ENCODE measurements at places on chromosomes 5 and 9.

GRCh38 chr5:55407059-55407684 is 99.4 kb downstream of the MTREX start:
- DNase-seq: no peak

GRCh38 chr5:160023908-160024630 is 15.1 kb downstream of the TTC1 start:
- DNase-seq: no peak

GRCh38 chr5:142915813-142916424 is 145.7 kb downstream of the ARHGAP26 start:
- DNase-seq: peak; percentile 25

GRCh38 chr9:77769246-77769645 is 121.1 kb upstream of the GNA14 start:
- no peak for DNase-seq

- no peak for DNase-seq
These were observed 288.7 kb downstream of the ZSWIM6 start for GRCh38 chr5:61620699-61621182.

DNA sequence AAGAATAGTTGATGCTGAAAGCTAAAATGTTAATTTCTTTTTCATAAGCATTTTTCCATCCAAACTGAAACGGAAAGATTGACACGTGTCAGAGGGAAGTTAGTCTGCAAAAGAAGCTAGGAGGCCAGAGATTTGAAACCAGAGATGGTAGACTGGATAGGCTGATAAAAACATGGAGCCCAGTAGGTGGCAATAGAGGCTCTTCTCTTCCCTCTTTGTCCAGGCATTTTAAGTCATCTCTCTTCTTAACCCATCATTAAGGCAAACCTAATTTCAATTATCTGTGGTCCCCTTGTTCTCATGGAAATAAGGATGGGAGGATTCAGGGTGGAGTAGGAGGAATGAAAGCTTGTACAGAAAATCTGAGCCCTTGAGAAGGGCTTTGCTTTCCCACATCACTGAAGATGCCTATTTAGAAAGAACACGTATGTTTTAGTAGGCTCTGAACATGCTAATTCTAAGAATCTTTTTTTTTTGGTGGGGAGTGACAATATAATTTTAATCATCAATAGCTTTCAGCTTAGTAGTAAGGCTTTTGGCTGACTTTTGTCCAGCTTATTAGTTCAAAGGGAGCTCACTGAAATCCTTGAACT is 66.6 kb downstream of the ZNF474 start:
- no peak for DNase-seq

DNA sequence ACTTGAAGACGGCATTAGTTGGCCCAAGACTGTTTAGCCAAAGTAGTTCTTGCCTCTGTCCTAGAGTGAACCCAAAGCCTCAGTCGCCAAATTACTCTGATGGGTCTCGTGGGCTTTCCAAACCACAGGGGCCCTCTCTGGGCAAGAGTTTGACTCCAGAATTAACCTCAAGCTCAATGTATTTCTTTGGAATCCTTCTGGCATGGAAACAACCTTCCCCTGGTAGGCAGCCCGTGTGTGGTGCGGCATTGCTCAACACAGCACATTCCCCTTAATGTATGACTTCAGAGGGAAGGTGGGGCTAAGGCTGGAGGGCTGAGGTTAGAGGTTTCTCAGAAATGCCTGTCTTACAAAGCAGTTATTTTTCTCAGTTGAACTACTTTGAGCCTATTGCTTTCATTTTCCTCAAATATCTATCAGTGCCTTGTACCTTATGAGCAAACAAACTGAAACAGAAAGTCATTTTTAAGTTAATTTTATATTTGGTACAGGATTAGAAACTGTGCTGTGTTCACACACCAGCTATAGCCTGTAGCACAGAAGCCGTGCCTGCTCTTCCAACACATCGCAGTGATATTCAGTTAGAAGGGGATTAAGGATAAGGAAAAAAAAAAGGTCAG is 123.9 kb upstream of the HAPLN1 start:
- no peak for DNase-seq

DNA sequence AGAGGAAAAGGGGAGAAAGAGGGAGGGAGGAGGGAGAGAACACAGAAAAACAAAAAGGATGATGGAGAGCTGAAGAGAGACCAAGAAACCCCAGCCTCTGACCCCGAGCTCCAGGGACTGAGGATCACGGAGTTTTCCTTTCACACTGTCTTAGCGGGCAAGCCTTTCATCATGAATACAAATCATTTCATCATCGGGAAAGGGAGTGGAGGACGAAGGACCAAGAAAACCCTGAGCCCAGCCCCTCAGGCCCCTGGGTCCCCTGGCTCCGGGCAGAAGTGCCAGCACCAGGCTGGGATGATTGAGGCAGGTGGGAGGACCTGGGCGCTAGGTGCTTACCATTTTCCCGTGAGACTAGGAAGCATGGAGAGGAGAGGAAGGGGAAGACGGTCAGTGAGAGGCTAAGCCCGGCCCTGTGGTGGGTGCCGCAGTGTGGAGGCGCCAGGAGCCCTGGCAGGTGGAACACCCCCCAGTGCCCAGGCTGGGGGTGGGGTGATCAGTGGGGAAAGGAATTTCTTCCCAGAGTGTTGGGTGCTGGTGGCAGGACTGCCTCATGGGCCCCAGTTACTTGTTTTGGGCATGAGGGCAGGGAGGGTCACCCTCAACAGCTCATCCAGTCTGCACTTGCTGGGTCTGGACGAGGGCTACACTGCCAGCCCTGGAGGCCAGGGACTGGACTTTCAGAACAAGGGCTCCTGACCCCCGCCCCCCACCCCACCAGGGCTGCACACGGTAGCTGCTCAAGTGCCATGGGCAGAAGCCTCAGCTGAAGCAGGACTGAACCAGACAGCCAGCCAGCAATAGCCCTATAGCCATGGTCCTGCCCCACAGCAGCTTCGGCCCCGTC is 49.0 kb upstream of the SARDH start:
- no peak for DNase-seq

DNA sequence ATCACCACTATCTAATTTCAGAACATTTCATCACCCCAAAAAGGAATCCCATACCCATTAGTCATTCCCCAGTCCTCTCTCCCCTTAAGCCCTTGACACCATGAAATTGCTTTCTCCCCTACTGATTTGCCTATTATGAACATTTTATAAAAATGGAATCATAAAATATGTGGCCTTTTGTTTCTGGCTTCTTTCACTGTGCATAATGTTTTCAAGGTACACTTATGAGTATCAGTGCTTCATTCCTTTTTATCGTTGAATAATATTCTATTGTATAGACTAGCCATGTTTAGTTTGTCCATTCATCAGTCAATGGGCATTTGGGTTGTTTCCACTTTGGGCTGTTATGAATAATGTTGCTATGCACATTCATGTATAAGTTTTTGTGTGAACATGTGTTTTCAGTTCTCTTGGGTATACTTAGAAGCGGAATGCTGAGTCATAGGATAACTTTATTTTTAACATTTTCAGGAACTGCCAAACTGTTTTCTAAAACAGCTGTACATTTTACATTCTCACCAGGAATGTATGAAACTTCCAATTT is 40.4 kb upstream of the FGF1 start:
- no peak for DNase-seq

DNA sequence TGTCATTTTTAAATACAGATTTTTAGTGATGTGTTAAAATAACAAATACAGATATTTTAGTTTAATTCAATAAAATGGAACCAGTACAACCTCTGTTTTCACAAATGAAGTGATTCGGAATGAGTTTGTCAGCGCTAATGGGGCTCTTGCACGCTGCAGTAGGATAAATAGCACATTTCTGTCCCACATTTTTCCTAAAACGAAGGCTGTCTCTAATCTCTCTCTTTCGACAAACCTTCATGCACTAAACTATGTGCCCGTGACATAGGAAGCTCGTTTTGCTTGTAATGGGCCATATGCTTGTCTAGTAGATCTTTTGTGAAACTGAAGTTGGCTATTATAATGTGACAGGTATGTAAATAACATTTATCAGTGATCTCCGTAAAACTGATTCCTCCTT is 100.5 kb downstream of the INIP start:
- no peak for DNase-seq

DNA sequence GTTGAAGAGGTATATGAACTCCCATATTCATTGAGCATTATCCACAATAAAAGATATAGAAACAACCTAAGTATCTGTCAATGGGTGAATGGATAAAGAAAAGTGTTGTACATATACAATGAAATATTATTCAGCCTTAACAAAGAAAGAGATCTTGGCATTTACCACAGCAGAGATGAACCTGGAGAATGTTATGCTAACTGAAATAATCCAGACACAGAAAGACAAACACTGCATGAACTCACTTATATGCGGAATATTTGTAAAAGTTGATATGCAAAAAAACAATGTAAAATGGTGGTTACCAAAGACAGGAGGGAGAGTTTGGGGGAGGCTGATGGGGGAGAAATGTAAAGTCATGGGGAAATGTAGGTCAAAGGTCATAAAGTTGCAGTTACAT is 278.7 kb downstream of the ZNF608 start:
- no peak for DNase-seq

DNA sequence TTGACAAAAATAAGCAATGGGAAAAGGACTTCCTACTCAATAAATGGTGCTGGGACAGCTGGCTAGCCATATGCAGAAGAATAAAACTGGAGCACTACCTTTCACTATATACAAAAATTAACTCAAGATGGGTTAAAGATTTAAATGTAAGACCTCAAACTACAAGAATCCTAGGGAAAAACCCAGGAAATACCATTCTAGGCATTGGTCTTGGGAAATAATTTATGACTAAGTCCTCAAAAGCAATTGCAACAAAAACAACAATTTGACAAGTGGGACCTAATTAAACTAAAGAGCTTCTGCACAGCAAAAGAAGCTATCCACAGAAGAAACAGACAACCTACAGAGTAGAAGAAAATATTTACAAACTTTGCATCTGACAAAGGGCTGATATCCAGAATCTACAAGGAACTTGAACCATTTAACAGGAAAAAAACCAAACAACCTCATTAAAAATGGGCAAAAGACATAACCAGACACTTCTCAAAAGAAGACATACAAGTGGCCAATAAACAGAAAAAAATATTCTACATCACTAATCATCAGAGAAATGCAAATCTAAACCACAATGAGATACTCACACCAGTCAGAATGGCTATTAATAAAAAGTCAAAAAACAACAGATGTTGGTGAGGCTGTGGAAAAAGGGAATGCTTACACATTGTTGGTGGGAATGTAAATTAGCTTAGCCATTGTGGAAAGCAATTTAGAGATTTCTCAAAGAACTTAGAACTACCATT is 75.2 kb upstream of the CPEB4 start:
- no peak for DNase-seq

DNA sequence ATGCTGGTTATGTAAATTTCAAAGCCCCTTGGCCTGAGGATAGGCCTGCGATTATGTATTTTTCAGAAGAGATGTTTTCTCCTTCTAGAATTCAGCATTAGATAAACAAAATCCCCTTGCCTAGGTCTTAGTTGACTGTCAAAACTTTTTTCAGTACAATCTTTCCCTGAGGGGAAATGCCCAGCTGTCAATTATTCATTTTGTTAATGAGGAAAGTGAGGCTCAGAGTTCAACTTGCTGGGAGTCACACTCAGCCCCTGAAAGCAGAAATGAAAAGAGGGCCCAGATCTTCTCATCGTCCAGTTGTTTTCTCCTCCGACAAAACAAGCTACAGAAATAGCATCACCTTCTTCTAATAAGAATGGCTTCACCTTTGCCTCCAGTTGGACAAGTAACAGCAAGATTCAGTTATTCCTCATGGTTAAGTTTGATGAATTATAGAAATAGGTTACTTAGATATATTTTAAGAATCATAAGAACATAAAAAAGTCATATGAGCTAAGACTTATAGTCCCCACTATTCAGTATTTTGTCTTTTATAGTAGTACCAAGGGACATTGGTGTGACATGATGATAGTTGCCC is 627.1 kb upstream of the WWC1 start:
- DNase-seq: no peak

DNA sequence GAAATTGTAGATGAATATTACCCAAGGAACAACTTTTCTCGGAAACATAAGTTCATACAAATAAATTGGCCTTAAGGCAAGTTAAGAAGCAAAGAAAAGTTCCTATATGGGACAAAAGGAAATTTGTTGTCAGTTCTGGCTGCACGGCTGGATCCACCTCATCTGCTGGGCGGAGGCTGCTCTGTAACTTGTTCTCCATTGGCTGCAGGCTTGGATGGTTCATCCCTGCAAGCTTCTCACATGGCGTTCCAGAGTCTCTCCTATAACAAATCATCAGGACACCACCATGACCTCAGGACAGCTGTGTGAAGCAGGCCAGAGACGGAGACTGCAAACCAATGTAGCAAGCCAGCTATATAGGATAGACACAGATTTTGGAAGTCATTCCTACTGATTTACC is 81.4 kb upstream of the DAB2 start:
- no peak for DNase-seq

DNA sequence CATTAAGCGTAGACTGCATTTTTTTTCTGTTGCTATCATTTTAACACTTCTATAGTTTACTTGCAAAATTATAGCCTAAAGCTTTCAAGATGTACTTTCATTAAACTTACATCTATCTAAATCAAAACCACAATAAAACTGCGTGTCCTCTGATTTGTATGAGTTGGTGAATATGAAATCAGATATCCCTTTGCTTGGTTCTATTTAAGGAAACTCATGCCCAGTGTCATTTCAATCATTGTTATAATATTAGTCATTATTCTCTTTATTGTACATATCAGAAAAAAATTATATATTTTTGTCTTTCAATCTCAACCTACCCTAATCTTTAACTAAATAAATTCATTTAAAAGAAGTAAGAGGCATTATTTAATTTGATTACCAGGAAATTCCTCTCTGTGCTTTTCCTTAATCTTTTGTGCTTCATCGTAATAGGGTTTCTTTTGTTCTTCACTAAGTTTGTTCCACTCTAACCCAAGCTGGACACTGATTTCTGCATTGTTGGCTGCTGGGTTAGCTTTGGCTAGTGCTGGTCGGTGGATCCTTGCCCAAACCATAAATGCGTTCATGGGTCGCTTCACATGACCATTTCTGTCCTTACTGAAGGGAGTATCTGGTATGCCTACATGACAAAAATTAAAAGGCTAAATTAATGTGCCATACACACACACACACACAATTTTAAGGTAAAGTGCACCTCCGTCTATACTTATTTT is 3.8 kb downstream of the SOX30 start:
- no peak for DNase-seq

DNA sequence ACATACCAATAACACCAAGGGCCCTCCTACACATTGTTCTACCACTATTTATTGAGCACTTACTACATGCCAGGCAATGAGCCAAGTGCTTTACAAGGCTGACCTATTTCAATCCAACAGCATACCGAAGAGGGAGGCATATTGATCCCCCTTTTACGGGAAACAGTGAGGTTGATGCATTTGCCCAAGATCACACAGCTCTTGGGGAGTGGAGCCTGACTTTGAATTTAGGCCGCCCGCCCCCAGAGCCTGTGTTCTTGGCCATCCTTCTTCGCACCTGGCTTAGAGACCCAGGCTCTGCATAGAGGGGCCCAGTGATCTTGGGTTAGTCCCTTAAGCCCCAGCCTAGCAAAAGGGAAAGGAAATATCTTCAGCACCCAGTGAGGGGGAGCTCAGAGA is 158.1 kb upstream of the IER5L start:
- DNase-seq: no peak

GRCh38 chr5:75054134-75054930 is 2.0 kb upstream of the GCNT4 start:
- peak; percentile 31 for DNase-seq

DNA sequence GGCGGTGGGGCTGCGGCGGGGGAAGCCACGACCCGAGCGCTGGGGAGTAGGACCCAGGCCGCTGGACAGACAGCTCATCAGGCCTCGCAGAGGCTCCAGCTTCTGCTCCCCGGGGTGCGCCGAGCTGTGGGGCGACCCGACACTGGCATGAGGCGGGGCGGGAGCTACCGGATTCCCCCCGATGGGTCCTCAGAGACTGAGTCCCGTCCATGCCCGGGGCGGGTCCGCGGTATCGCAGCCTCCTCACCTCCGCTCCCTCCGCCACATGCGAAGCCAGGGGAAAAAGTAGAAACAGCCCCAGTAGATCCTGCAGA is 2.6 kb upstream of the CCL27 start:
- no peak for DNase-seq
